Activated CD4-positive, alpha-beta T cell treated with anti-CD3 and anti-CD28 coated beads, Interleukin-2, amount 10 ng/mL, durations not matched to agents 24 days and 14 days (primary cell): ENCODE measurements at places on chromosomes 7 and 10. TPM values are rescaled to one million over a fixed set of nuclear protein-coding genes. Genes with fewer than 3 reads are reported as not detected.

Gene PCLO
- not detected in 2 replicates for total RNA-seq

DNA sequence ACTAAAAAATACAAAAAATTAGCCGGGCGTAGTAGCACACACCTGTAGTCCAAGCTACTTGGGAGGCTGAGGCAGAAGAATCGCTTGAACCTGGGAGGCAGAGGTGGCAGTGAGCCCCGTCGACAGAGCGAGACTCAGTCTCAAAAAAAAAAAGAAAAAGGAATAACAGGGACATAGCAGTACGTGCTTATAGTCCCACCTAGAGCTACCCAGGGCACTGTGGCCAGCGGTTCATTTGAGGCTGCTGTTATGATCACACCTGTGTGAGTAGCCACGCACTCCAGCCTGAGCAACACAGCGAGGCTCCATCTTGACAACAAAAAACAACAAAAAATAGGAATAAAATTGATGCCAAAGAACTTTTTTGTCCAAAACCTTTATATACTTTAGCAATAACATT lies 17.1 kb downstream of the WAPL start:
- no peak for DNase-seq

Gene VWDE
- total RNA-seq = 1.8 and 1.9 TPM in 2 replicates

GRCh38 chr10:130243015-130243414 lies 106.8 kb downstream of the GLRX3 start:
- no peak for DNase-seq

Gene HMX2
- total RNA-seq = not detected in 2 replicates

DNA sequence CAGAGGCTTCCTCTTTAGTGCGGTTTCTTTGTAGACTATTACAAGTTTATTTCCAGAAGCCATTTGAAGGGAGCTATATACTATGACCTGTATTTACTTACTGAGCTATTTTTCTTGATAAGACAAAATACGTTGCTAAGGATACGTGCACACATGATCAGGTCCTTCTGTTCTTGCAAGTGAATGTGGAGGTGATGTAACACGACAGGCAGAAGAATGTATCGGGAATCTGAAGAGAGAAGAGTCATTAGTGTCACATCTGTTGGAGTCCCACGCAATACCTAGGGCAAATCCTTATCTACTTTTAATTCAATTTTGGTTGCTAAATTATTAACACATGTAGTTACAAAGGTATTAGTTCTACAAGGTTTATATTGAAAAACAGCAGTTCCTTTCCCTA lies 284.6 kb upstream of the IMMP2L start:
- no peak for DNase-seq

GRCh38 chr7:127955051-127955531 lies 76.1 kb downstream of the LRRC4 start:
- DNase-seq = no peak

GRCh38 chr10:24255115-24255880 lies 46.4 kb downstream of the KIAA1217 start:
- no peak for DNase-seq

DNA sequence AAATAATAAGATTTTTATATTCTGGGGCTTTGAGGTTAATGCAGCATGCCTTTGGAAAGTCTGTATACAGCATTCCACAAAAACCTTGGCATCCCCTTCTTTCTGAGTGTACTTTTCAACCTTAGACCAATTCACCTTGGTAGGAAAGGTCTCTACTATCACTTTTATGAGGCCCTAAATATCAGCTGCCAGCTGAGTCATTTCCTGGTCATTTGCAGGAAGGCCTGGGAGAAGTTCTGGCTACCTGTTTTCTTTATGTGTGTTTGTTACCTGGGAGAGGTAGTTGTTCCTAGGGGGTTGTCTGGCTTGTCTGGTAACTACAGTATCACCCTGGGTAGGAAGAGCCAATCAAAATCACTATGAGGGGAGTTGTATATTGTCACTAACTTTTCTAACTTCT lies 4.1 kb downstream of the SPAM1 start:
- DNase-seq = no peak

DNA sequence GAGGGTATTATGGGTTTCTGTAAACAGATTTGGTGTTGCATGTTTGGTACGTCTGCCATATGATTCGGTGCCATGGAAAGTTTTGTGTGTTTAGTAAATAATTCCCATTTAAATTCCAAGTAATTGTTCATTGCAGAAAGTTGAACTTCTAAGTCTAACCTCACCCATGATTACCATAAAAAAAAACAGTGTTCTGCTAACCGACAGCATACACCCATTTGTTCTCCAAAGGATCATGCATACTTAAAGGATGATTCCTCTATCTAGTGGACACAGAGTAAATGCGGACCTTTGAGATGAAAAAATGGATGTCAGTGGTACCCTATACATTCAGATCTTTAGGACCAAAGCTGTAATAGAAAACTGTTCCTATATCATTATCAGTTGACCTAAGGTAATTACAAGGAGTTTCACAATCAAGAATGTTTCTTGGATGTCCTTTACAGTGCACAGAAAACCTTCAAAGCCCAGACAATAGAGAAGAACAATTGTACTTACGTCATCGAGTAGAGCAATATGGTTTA lies 209.9 kb downstream of the CRPPA start:
- no peak for DNase-seq

DNA sequence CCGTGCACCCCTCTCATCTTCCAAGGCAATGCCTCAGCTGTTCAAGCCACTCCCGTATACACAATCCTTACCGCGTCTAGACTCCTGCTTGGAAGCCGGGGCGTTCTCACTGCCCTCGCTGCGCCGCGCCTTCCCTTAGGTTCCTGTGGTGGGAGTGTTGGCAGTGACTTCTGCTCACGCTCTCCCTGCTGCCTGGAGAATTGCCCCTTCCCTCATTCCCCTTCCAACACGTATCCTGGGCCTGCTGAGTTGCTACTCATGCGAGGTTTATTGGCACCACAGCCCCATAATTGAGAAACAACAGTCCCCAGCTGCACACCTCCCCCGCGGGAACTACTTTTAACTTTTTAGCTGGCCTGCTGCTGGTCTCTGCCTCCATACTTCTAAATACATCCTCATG lies 31.9 kb downstream of the RBM17 start:
- no peak for DNase-seq

Gene HOXA6
- total RNA-seq = not detected in 2 replicates

GRCh38 chr7:142053988-142054387 lies 57.5 kb upstream of the MGAM2 start:
- DNase-seq = peak; percentile 34

GRCh38 chr7:95316588-95316987 lies 7.7 kb downstream of the PON1 start:
- no peak for DNase-seq

DNA sequence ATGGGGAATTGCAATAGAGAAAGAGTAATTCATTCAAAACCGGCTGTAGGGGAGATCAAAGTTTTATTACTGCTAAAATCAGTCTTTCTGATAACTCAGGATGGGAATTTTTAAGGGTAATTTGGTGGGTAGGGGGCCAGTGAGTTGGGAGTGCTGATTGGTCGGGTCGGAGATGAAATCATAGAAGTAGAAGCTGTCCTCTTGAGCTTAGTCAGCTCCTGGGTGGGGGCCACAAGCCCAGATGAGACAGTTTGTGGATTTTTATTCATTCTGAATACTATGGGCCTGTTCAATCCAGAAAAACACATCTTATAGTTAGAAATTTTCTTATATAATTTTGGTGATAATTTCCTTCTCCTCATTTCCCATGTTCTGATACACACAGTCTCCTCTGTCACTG lies 25.4 kb downstream of the CALD1 start:
- no peak for DNase-seq

Gene CRHR2
- not detected in 2 replicates for total RNA-seq

Gene CALML3
- total RNA-seq = not detected in 2 replicates

- no peak for DNase-seq
Observed at GRCh38 chr10:21935439-21936023, 68.0 kb downstream of the DNAJC1 start.

- no peak for DNase-seq
Observed at GRCh38 chr7:55258631-55259030, 106.5 kb upstream of the LANCL2 start.

DNA sequence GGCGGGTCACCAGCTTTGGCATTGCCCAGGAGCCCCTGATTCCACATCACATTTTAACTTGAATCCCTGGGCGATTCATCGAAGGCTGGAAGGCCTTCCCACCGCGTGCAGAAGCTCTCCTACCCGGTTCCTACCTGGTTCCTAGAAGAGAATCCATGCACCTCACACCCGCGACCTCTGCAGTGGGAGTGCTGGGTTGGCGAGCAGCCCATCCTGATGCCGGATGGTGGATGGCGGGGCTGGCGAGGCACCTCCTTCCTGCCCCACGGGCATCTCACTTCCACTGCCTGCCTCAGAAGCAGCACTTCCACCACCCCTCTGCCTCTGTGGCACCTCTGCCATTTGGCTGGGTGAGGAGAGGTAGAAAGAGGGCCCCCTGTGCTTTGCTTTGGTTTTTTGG lies 32.0 kb downstream of the NUB1 start:
- DNase-seq = no peak

GRCh38 chr10:50538555-50539398 lies 85.0 kb downstream of the SGMS1 start:
- peak; percentile 61 for DNase-seq

Gene BAIAP2L1
- 1.3 and 1.4 TPM in 2 replicates for total RNA-seq

Gene NKX2-3
- total RNA-seq = not detected in 2 replicates

Gene CYP2W1
- total RNA-seq = not detected in 2 replicates

DNA sequence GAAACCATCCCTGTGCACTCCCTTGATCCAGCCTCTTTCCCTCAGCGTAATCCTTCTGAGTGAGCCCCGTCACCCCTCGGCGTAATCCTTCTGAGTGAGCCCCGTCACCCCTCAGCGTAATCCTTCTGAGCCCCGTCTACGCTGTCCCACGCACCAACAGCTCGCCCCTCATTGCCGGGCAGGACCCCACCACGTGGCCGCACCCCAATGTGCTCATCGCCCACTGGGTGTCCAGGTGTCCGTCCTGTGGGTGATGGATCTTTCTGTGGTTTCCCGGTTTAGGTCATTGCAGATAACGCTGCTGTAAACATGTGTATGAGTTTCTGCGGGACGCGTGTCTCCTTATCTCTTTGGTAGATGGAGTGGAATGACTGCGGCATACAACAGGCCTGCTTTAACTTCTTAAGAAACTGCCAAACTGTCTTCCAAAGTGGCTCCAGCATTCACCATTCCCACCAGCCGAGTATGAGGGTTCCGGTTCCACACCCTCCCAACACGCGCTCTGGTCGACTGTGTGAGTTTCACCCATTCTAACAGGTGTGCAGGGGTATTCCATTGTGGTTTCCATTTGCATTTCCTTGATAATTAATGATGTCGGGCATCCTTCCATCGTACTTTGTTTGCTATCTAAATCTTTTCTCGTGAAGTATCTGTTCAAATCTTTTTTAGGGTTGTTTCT lies 42.1 kb upstream of the NKX6-2 start:
- no peak for DNase-seq

- DNase-seq = no peak
Observed at GRCh38 chr7:27427416-27427815, 184.8 kb downstream of the EVX1 start.

- DNase-seq = no peak
Observed at GRCh38 chr10:16945593-16945992, 128.4 kb upstream of the RSU1 start.

- no peak for DNase-seq
Observed at GRCh38 chr7:92333866-92334265, 88.1 kb downstream of the ANKIB1 start.

- DNase-seq = no peak
Observed at GRCh38 chr10:111435871-111436270, 359.0 kb downstream of the ADRA2A start.

DNA sequence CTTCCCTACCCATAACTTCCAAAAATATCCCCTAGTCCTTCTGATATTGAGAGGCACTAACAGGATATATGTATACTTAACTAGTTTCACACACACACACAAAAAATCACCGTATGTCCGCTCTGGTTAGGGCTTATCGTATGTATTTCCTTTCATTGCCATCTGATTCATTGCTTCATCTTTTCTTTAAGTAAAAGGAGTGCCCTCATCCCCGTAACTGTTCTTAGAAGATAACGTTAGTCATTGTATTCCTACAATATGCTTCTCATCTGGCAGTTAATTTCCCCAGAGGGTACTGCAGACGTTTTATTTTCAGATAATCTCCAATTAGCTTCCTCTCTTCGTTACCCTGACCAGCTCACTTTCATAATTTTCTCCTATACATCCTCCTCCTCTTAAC lies 37.3 kb downstream of the NRCAM start:
- no peak for DNase-seq

DNA sequence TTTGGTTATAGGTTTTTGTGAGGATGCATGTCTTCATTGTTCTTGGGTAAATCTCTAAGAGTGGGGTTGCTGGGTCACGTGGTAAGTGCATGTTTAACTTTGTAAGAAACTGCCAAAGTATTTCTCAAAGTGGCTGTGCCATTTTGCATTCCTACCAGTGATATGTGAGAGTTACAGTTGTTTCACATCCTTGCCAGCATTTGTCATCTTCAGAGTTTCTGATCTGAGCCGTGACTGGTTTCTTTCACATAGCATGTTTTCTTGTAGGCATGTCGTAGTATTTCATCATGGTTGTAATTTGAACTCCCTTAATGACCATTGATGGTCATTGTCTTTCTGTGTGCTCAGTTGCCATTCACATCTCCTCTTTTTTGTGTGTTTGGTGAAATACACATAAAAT lies 286.0 kb downstream of the RNLS start:
- no peak for DNase-seq

Gene CNPY1
- not detected in 2 replicates for total RNA-seq

DNA sequence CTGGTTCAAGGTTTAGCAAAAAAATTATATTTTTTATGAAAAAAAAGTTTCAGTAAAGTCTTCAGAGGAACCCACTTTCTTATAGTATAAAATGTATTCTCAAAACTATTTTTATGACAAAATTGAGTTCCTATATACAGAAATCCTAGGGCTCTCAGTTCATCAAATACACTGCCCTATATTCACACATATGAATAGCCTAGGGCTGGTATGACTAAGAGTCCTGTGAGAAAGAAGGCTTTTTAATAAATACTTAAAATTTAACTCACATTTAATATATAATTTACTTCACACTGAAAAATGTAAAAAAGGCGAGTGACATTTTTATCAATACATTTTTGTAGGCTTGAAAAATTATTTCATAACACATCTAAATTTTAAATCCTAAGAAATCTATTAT lies 16.6 kb downstream of the CHCHD3 start:
- DNase-seq = no peak

GRCh38 chr7:7329326-7329725 lies 147.0 kb downstream of the C1GALT1 start:
- DNase-seq = no peak

GRCh38 chr7:71482284-71482683 lies 350.3 kb downstream of the GALNT17 start:
- DNase-seq = no peak

DNA sequence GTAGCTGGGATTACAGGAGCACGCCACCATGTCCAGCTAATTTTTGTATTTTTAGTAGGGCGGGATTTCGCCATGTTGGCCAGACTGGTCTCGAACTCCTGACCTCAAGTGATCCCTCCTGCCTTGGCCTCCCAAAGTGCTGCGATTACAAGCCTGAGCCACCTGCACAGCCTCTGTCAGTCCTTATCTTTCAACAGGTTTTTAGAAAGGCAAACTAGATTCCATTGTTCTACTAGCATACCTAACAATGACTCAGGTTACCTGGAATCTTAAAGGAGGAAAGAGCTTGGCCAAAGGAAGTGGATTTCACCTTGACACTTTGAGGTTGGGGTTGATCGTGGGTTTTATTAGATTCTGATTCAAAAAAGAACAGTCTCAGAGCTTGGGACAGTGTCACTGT lies 3.2 kb downstream of the ABCC2 start:
- no peak for DNase-seq

- DNase-seq = no peak
Observed at GRCh38 chr10:14039968-14040668, 290.6 kb downstream of the FRMD4A start.

Gene KIAA1217
- 1.7 and 2.0 TPM in 2 replicates for total RNA-seq
